ENCODE measurements at places on chromosomes 5 and 9.

- no peak for DNase-seq
Measured at GRCh38 chr5:115977096-115977495, 14.8 kb downstream of the LVRN start.

DNA sequence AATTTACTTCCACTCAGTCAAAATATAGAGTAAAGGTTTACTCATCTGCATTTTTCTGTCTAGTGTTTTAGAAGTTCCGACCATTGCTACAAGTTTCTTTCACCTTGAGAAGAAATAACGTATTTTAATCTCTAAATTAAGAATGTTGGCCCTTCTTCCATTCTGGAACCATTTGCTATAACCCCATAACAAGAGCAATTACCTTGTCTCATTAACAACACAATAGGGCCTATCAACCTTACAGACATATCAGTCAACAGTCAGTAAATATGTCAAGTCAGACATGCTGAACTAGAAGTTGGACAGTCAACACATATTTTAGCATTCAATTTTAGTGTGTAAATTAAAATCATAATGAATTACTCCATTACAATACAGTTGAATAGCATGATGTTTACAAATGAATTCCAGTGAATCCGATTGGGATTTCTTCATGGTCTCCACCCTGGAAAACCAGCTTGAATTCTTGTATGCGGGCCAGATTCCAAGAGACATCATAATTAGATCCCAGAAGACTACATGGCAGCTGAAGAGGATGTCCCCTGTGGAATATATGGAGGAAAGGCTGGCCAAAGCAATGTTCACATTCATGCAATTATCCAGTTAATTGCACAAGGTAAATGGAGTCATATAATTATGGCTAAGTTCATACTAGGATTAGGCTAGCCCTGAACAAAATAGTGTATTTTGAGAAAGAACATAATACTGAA, 196.2 kb upstream of the TARS1 start:
- no peak for DNase-seq

GRCh38 chr5:94249430-94249829, 369.0 kb downstream of the KIAA0825 start:
- no peak for DNase-seq

DNA sequence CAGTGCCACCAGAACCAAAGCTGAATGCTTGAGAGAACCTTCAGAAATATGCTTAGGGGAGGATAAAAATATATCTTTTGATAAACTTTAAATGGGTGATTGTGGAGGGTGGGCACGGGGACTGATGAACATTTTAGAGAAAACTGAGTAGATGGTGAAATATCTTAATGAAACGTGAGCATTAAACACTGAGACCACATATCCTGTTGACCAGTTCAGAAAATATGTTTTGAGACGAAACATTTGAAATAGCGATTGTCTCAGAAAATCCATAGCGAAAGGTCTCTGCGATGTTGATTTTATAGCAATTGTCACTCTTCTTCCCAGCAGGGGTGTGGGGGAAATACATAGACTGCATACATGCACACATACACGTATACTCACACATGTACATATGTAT, 231.0 kb downstream of the ESM1 start:
- no peak for DNase-seq

- no peak for DNase-seq
Measured at GRCh38 chr5:81767097-81767496, 16.2 kb upstream of the SSBP2 start.

DNA sequence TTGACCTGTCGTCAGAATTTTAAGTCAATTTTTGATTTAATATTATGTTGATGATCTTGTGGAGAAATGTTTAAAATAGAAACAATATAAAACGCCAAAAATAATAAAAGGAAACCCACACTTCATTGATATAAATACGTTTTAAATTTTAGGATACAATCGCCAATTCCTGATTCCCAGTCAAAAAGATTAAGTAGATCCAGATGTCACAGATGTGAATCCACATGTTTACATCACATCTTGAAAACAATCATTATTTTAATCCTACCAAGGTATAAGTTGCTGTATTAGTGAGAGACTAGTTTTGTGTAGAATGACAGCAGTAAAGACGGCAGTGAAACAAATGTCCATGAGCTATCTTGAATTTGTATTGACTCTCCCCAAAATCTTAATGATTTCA, 4.9 kb downstream of the TAS2R1 start:
- no peak for DNase-seq
